Nucleus accumbens (tissue), 56 donors: ENCODE measurements at places on chromosomes 12 and 14.

DNA sequence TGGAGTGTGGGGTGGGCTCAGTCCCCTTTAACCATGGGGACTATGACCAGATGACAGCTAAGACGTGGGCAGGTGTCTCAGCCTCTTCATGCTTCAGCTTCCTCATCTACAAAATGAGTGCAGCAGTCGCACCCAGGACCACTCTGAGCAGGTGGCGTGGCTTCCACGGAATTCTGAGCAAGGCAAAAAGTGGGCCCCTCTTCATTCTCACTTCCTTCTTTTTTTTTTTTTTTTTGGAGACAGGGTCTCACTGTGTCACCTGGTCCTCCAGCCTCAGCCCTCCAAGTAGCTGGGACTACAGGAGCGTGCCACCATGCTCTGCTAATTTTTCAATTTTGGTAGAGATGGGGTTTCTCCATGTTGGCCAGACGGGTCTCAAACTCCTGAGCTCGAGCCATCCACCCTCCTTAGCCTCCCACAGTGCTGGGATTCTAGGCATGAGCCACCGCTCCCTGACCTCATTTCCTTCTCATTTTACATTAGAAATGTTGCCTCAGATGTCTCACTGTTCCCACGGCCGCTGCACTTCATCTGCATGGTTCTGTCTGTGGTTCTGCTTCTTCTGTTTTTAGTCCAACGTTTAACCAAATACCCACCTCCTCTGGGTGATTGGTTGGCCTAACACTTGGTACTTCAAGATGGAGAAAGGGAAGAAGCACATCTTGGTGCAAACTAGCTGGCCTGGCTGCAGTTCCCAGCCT is 41.3 kb upstream of the BCL7A start:
- DNase-seq = no peak

DNA sequence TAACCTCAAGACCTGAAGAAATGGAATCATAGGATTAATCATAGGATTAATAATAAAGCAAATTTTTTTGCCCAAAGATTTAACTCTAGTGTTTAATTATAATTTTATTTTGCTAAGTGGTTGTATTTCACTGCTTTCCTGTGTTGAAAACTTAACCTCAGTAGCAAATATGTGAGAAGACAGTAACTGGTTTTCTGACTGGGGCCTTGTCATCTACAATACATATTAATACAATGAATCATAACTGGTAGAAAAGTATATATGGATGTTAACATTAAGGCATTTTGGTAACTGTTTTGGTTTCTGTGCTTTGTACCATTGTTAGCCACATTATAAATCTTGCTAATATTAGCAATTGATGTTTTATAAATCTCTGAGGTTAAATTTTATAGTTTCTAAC is 92.2 kb downstream of the ACSS3 start:
- DNase-seq = no peak

GRCh38 chr12:121992059-121992879 is 29.4 kb upstream of the BCL7A start:
- peak; percentile 69 for DNase-seq

DNA sequence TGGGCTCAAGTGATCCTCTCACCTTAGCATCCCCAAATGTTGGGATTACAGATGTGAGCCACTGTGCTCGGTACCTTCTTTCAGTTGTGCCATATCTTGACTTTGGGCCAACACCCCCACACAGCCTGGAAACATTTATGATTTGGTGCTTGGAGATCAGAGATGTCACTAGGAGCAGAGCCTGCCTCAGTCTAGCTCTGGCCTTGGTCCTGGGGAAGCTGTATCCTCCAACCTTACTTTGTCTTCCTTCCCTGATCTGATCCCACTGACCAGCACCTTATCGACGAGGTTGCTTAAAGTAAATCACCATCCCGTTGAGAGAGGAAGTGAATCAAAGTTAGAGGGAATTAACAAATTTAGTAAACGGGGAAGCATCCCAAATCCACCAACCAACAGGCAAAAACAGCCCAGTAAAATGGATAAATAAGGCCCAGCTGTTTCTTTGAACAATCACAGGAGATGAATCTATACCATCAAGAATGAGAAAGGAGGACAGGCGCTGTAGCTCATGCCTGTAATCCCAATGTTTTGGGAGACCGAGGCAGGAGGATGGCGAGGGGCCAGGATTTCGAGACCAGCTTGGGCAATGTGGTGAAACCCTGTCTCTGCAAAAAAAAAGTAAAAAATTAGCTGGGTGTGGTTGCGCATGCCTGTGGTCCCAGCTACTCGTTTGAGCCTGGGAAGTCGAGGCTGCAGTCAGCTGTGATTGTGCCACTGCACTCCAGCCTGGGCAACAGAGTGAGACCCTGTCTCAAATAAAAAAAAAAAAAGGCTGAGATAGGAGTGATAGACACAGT is 3.4 kb downstream of the PLBD2 start:
- no peak for DNase-seq

DNA sequence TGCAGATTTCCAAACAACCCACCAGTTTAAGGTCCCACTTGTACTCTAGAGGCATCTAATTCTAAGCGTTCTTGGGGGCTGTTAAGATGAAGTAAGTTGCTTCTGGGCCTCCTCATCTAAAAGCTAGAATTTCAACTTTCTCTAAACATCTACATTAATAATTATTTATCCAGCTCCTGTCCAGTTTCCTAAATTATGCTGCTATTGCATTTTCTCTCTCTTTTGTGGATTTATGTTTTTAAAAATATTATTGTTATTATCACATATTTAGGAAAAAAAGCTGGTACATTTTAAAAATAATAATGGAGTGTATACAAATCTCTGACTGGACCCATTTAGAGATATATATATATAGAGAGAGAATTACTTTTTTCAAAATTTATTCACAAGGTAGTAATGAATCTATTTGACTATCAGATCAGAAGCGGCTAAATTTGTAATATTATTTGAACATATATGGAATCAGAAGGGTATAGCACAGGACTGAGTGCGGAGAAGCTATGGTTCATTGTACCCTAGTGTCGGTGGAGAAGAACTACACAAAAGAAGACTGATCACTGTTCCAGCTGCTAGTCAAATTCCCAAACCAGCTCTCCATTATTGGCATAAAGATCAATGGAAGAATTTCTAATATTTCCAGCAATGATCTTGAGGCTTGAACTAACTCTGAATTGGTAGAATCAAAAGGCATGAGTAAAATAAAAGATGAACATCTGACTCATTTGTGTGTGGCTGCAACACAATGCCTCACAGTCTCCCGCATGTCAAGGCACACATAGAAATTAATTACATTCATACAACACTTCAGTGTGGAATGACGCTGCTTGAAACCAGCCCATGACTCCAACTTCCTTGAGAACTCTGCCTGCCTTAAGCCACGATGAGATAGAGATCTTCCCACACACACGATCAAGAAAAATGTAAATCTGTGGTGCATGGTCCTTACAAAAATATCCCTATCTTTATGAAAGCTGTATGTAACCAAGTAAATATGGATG is 433.4 kb upstream of the OR4E1 start:
- DNase-seq = no peak
